Mesenchymal stem cell (in vitro differentiated cells and primary cell): ENCODE measurements at places on chromosomes 2 and 18.

DNA sequence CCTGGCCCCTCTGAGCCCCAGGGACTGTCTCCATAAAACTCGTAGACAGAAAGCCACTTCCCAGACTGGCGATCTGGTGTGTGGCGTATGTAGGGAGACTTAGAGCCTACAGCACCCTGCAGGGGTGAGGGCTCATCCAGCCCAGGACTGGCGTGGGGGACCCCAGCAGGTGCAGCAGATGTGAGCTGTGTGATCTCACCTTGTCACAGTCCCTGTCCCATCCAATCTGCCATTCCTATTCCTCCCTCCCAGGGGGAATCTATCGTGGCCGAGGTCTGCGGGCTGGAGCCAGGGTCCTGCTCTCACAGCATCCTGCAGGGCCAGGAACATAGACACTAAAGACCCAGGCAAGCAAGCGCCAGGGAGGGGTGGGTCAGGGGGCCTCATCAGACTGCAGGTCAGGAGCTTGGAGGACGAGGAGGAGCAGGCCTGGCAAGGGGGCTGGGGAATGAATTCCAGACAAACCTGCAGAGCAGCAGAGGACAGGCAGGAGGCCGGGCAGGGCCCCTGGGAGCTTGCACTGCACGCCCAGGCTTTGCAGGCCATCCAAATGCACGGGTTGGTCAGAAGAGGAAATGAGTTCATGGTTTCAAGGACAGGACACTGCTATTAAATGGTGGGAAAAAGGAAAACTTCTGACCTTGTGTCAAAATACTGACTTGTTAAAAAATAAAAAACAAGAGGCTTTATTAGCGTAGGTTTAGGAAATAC is 32.5 kb downstream of the HS6ST1 start:
- DNase-seq: peak; percentile 48
- peaks cover 50% of the 10 kb centered on the region for H3K36me3 ChIP-seq
- H3K27me3 ChIP-seq: no peaks in the 10 kb centered on the region
- no peak overlapping the region for H3K4me3 ChIP-seq
- peaks cover 21% of the 10 kb centered on the region for H3K4me1 ChIP-seq

- no peak for DNase-seq
- no peak overlapping the region for H3K4me3 ChIP-seq
- no peaks in the 10 kb centered on the region for H3K27me3 ChIP-seq
- peaks cover 2% of the 10 kb centered on the region for H3K4me1 ChIP-seq
Measured at GRCh38 chr2:223947711-223948205, 2.6 kb upstream of the WDFY1 start.

DNA sequence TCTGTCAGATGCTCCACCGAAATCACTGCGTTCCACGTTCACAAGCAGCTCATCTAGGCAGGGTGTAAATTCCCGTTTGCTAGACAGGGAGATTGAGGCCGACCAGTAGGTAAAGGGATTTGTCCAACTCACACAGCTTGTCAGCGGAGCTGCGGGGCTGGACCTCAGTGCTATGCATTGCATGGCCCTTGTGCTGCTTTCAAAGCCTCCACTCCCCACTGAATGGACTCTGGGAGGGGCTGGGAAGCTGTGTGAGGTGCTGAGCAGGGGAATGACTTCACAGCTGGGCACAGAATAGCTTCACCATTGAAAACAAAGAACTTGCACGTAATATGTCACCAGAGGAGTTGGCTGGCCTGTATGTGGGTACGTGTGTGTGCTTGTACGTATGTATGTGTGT is 21.4 kb downstream of the CELF4 start:
- H3K27me3 ChIP-seq: peaks cover 22% of the 10 kb centered on the region
- H3K27ac ChIP-seq: no peak overlapping the region
- DNase-seq: no peak
- no peaks in the 10 kb centered on the region for H3K4me1 ChIP-seq

DNA sequence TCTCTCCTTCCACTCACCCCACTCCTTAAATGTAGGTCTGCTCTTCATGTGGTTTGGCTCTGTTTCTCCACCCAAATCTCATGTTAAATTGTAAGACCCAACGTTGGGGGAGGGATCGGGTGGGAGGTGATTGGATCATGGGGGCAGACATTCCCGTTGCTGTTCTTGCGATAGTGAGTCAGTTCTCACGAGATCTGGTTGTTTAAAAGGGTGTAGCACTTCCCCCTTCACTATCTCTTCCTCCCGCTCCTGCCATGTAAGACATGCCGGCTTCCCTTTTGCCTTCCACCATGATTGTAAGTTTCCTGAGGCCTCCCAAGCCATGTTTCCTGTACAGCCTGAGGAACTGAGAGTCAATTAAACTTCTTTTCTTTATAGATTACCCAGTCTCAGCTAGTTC is 1044.5 kb upstream of the POU3F3 start:
- no peaks in the 10 kb centered on the region for H3K27me3 ChIP-seq
- H3K4me1 ChIP-seq: peaks cover 10% of the 10 kb centered on the region
- DNase-seq: no peak
- no peak overlapping the region for H3K27ac ChIP-seq
- H3K36me3 ChIP-seq: no peaks in the 10 kb centered on the region
- H3K4me3 ChIP-seq: no peak overlapping the region

GRCh38 chr2:125313806-125314205 is 1288.7 kb downstream of the CNTNAP5 start:
- no peak overlapping the region for H3K27ac ChIP-seq
- no peak overlapping the region for H3K4me3 ChIP-seq
- no peaks in the 10 kb centered on the region for H3K27me3 ChIP-seq
- no peak for DNase-seq
- peaks cover 6% of the 10 kb centered on the region for H3K4me1 ChIP-seq

- DNase-seq: peak; percentile 65
- H3K36me3 ChIP-seq: no peaks in the 10 kb centered on the region
- peak overlapping the region; percentile 98 for H3K27ac ChIP-seq
- H3K4me1 ChIP-seq: peaks cover 4% of the 10 kb centered on the region
- no peaks in the 10 kb centered on the region for H3K27me3 ChIP-seq
- peak overlapping the region; percentile 90 for H3K4me3 ChIP-seq
Measured at GRCh38 chr2:28750316-28751251, 1.0 kb upstream of the PPP1CB start.
